ENCODE measurements at places on chromosomes 11 and 22. TPM values are rescaled to one million over a fixed set of nuclear protein-coding genes. Genes with fewer than 3 reads are reported as not detected.
A peak's percentile ranks its signal among the peaks of the same experiment; 100 is the strongest.

Gene PANX2
- polyA plus RNA-seq: 0.68 TPM

Gene TSGA10IP
- polyA plus RNA-seq: not detected

DNA sequence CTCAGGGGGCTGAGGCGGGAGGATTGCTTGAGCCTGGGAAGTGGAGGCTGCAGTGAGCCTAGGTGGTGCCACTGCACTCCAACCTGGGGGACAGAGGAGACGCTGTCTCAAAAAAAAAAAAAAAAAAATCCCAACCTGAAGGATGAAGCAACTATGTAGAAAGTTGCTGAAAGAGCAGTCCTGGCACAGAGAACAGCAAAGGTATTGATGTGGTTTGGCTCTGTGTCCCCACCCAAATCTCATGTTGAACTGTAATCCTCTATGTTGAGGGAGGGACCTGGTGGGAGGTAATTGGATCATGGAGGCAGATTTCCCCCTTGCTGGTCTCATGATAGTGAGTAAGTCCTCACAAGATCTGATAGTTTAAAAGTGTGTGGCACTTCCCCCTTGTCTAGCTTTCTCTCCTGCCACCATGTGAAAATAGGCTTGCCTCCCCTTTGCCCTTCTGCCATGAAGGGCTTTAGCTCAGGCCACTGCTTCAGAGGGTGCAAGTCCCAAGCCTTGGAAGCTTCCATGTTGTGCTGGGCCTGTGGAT is 10.7 kb upstream of the SERPING1 start:
- DNase-seq: no peak

Gene MB
- 14,884 TPM for polyA plus RNA-seq

Gene LDHAL6A
- polyA plus RNA-seq: 0.16 TPM

DNA sequence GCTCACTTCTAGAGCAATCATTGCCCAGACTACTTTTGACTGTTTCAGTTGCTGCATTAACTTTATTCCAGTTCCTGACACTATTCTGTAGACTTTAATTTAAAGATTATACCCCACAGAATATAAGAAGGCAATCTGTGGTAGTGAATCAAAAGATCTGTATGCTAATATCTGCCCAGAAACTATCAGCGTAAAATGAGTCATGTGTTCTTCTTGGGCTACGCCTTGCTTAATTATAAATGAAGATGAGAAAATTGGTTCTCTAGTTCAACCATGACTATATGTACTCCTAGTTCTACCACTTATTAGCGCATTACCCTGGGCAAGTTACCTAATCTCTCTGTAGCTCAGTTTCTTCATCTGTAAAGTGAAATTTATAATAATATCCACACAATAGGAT is 128.5 kb downstream of the CWF19L2 start:
- no peak for DNase-seq

GRCh38 chr11:15744693-15745092 is 611.7 kb downstream of the SOX6 start:
- DNase-seq: no peak

DNA sequence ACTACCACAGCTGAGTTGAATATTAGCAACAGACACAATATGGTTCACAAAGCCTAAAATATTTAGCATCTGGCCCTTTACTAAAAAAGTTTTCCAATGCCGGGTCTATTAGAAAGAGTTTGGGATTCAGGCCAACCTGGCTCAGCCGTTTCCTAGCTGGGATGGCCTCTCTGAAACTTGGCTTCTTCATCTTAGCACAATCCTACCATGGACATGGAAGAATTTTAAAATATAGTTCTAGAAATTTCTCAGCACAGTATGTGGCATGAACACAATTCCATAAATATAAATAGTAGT is 103.8 kb downstream of the RRAS2 start:
- DNase-seq: no peak

Gene OR52I1
- not detected for polyA plus RNA-seq

Gene POGLUT3
- 12.4 TPM for polyA plus RNA-seq

DNA sequence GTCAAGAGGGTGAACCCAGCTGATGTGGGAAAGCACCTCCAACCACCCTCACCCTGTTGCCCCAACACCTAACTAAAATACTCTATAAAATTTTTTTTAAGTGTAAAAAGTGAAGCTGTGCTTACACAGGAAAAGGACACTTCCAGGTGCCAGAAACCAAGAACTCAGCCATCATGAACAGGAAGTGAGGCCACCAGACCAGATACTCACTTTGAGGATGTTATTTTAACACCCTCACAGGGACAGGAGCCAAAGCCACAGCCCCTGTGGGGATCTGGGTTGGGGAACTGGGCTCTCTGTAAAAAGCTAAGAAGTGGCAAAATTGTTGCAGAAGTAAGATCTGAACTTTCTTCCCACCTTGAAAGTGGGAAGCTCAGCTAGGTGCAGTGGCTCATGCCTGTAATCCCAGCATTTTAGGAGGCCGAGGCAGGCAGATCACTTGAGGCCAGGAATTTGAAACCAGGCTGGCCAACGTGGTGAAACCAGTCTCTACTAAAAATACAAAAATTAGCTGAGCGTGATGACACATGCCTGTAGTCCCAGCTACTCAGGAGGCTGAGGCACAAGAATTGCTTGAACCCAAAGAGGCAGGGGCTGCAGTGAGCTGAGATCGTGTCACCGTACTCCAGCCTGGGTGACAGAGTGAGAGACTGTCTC is 3.8 kb downstream of the RSPH14 start:
- peak; percentile 30 for DNase-seq

DNA sequence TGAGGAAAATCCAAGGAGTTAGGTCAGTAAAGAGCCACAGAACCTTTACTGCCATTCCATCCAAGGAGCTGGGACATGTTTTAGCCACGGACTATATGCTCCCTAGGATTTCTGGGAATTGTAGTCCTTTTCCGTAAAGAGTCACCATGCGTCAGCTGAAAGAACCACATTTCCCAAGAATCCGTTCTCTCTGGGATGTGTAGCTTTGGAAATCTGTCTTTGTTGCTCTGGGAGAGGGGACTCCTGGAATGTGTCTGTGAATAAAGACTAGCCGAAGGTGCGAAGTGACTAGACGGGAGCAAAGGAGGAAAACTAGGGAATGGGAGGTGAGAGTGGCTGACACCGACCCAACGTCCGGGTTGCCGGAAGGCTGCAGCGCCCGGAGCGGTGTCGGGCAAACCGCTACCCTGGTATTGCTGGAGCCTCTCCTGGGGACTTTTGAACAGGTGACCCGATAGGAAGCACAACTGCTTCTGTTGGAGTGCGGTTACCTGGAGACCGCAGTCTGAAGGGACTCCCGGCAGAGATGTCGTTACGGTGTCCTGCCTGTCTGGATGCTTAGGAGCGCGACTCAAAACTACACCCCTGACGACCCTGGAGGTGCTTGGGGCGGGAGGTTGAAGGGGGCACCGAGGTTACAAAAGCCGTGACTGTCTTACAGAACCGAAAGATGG is at the start of gene IFTAP:
Gene IFTAP, plus strand, starts transcription at position 187 of the 674 bp plus-strand sequence. CDS start 15,602 bp downstream, outside the sequence.
- peak; percentile 49 for DNase-seq

GRCh38 chr11:94781837-94782236 is 13.7 kb downstream of the AMOTL1 start:
- DNase-seq: no peak

Gene C11orf86
- polyA plus RNA-seq: not detected

Gene KCNQ1
- polyA plus RNA-seq: 36.4 TPM

Gene TAF1D
- 36.2 TPM for polyA plus RNA-seq

GRCh38 chr11:120632579-120632978 is 121.0 kb downstream of the GRIK4 start:
- DNase-seq: no peak

GRCh38 chr11:106271686-106272085 is 194.2 kb downstream of the AASDHPPT start:
- DNase-seq: no peak

- no peak for DNase-seq
Observed at GRCh38 chr11:8759634-8760033, 77.0 kb downstream of the RPL27A start.

Data from right cardiac atrium (tissue), 5 donors.